ENCODE measurements at places on chromosomes 3 and 15.

DNA sequence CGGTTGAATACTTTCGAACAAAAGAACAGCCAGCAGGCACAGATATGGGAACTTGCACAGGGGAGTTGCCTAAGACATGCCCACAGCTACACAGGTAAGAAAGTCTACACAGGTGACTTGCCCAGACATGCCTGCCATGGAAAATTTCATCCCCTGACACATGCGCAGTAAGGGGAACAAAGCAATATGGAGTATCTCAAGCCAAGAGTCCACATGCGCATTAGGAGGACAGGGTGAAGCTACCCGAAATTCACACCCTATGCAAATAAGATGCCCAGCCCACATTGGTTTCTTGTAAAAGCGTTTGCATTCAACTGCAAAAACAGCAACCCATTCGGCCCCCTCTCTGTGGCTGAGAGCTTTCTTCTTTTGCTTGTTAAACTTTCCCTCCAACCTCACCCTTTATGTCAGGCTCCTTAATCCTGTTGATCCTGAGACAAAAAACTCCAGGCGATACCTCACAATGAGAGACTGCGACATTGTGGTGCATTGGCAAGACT lies 49.3 kb upstream of the TRPM1 start:
- no peak for DNase-seq

GRCh38 chr3:57758686-57759085 lies 2.6 kb downstream of the SLMAP start:
- DNase-seq, result no peak

- DNase-seq, result no peak
These were observed 5.1 kb upstream of the HAPLN3 start for GRCh38 chr15:88900309-88900981.

GRCh38 chr3:158731486-158731885 lies 771 bp downstream of the RARRES1 start:
- DNase-seq, result no peak

GRCh38 chr3:106299300-106300098 lies 430.7 kb upstream of the CBLB start:
- no peak for DNase-seq

DNA sequence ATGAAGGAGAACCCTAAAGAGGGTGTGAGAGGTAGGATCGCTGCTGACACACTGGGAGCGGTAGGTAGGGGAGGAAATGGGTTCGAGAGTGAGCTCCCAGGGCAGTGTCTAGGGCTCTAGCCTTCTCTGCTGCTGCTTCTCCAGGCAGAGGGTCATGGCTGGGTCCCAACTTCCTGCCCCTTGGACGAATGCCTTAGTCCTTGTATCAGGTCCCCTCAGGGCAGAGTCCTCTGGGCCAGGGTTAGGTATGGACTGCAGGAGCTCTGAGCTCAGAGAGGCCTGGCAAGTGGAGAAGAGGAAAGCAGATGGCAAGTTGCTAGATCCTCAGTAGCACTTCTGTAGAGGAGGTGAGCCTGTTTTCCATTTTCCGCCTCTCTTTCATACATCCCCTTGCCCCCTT lies 2.9 kb downstream of the CORO2B start:
- no peak for DNase-seq

DNA sequence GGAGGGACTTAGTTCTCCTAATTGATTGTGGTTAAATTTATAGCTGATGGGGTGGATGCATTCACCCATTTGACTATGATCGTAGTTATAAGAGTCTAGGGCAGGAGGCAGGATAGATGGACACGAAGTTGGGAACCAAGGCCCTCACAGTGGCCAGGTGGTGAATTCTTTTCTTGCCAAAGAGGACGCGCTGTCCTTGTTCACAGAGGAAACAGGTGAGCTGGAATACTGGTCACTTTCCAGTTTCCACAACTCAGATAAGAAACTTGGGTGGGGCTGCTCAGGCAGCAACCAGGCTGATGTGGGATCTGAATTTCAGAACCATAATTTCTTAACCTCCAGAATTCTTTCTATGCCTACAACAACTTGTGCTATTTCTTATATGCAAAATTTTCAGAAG lies 34.0 kb upstream of the ICE2 start:
- DNase-seq, result no peak

- DNase-seq, result no peak
These were observed 66.8 kb upstream of the KBTBD8 start for GRCh38 chr3:66931291-66931690.

GRCh38 chr15:72058585-72058984 lies 59.4 kb downstream of the MYO9A start:
- no peak for DNase-seq

DNA sequence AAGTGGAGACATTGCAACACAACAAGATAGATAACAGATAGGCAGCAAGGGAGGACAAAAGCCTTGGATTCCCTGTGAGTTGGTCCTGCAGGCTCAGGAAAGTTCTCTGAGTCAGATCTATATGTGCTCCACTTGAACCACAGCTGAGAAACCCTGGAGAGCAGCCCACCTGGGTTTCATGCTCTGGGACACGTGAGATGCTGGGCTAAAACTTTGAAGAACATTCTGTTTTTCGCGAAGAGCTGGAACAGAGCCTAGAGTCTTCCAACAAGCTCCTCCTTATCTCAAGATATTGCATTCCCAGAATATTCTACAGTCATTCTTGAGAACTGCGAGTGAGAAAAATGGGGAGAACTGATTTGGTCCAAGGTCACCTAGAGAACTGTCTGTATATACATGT lies 583.0 kb upstream of the ROBO1 start:
- DNase-seq, result no peak

- peak; percentile 16 for DNase-seq
These were observed 1.1 kb upstream of the GABRB3 start for GRCh38 chr15:26773917-26774316.

GRCh38 chr3:61358364-61358763 lies 107.1 kb upstream of the FHIT start:
- no peak for DNase-seq

GRCh38 chr3:40109641-40110490 lies 199.6 kb upstream of the EIF1B start:
- peak; percentile 18 for DNase-seq

Measured in endothelial cell (in vitro differentiated cells).